ENCODE measurements at places on chromosomes 13 and 19. TPM values are rescaled to one million over a fixed set of nuclear protein-coding genes. Genes with fewer than 3 reads are reported as not detected.
A peak's percentile ranks its signal among the peaks of the same experiment; 100 is the strongest.

DNA sequence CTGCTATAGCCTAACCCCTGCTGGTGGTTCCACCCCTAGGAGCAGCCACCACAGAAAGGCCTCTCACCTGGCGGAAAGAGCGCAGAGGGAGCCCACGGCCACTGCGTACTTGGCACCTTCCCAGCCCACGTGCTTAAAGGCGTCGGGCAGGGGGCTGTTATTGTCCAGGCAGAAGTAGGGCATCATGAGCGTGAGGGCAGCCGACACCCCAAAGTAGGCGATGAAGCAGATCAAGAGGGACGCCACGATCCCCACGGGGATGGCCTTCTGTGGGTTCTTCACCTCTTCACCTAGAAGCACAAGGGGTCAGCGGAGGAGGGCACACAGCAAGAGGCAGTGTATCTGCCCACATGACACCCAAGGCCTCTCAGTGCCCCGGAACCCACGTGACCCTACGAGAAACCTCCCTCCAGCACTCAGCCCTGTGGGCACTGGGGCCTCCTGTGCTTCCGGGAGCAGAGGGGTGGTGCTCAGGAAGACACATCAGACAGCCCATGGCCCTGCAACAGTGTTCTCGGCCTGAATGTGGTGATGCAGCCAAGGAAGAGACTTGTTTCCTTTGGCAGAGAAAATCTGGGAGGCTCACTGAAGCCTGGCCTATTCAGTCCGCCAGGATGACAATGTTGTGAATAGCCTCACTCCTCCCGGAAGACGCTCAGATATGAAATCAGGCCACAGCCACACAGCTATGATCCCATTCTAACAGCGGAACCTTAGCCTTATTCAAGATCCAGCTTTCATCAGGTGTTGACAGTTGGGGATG is 72.1 kb downstream of the SLC7A1 start:
- H3K4me3 ChIP-seq = no peak overlapping the region
- H3K27ac ChIP-seq = no peak overlapping the region
- DNase-seq = no peak

GRCh38 chr13:50001287-50001686 is 4.4 kb downstream of the TRIM13 start:
- no peak for DNase-seq
- H3K36me3 ChIP-seq = no peaks in the 10 kb centered on the region
- peak overlapping the region; percentile 18 for H3K4me3 ChIP-seq
- H3K27ac ChIP-seq = peak overlapping the region; percentile 60
- peaks cover 72% of the 10 kb centered on the region for H3K4me1 ChIP-seq
- no peaks in the 10 kb centered on the region for H3K27me3 ChIP-seq

GRIN2D gene
- 0.68 TPM for total RNA-seq

ELAVL3 gene
- total RNA-seq = not detected

- H3K36me3 ChIP-seq = no peaks in the 10 kb centered on the region
- H3K27ac ChIP-seq = no peak overlapping the region
- peak overlapping the region; percentile 26 for H3K4me3 ChIP-seq
- no peak for DNase-seq
- peaks cover 7% of the 10 kb centered on the region for H3K4me1 ChIP-seq
- peaks cover 10% of the 10 kb centered on the region for H3K27me3 ChIP-seq
Observed at GRCh38 chr19:47446534-47447469, 24.9 kb downstream of the SLC8A2 start.

DNA sequence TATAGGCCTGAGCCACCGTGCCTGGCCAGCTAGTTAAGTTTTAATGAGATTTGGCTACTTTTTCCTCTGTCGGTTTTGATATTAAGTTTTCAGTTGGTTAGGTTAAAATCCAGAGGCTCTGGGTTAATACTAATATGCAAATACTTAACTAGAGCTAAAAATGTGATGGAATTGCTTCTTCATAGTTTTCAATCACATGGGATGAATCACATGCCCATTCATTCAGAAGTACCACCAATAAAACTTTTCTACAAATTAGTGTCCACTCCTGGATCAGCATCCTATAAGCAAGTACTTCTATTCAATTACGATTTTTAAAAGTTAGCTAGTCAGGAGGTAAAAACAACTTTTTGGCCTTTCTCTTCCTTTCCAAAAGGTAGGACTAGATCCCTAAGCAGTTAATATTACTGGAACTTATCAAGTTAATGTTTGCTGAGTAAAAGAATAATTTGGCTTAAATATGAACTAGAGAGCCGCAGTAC is 4.3 kb downstream of the SLC25A30 start:
- H3K36me3 ChIP-seq = no peaks in the 10 kb centered on the region
- no peaks in the 10 kb centered on the region for H3K27me3 ChIP-seq
- peak overlapping the region; percentile 83 for H3K27ac ChIP-seq
- DNase-seq = no peak
- H3K4me3 ChIP-seq = peak overlapping the region; percentile 72
- H3K4me1 ChIP-seq = peaks cover 30% of the 10 kb centered on the region

DNA sequence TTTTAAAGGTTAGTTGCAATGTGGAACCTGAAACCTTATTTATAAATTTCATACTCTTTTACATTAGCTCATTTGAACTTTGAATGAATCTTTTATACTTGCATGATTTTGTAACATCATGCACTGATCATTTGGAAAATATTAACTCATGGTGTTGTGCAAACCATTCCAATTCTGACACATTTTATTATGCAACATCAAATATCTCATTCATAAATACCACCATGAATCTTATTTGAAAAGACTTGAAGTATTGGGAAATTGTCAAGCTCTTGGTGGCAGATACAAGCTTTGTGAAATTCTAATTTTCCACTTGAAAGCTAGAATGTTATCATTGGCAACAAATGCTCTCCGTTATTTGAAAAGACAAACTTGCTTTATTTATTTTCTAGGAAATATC is 379.9 kb upstream of the PCDH20 start:
- no peaks in the 10 kb centered on the region for H3K4me1 ChIP-seq
- DNase-seq = no peak
- no peaks in the 10 kb centered on the region for H3K36me3 ChIP-seq

DNA sequence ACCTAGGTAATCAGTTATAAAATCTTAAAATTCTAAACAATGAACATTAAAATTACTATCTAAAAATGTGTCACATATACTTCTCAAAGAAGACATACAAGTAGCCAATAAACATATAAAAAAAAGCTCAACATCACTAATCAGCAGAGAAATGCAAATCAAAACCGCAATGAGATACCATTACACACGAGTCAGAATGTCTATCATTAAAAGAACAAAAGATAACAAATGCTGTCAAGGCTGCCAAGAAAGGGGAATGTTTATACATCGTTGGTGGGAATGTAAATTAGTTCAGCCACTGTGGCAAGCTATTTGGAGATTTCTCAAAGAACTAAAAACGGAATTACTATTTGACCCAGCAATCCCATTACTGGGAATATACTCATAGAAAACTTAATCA is 310.3 kb upstream of the EDNRB start:
- H3K27ac ChIP-seq = no peak overlapping the region
- no peak for DNase-seq
- no peaks in the 10 kb centered on the region for H3K4me1 ChIP-seq
- H3K4me3 ChIP-seq = no peak overlapping the region
- no peaks in the 10 kb centered on the region for H3K27me3 ChIP-seq
- H3K36me3 ChIP-seq = no peaks in the 10 kb centered on the region

- H3K36me3 ChIP-seq = peaks cover 7% of the 10 kb centered on the region
- DNase-seq = no peak
- no peak overlapping the region for H3K27ac ChIP-seq
- H3K4me3 ChIP-seq = peak overlapping the region; percentile 80
- H3K27me3 ChIP-seq = no peaks in the 10 kb centered on the region
Observed at GRCh38 chr19:51571599-51571998, 516 bp downstream of the ZNF175 start.

SEMA6B gene
- 3.4 TPM for total RNA-seq

LILRA2 gene
- total RNA-seq = 0.68 TPM

CPB2 gene
- total RNA-seq = not detected

FREM2 gene
- total RNA-seq = not detected

IL17D gene
- total RNA-seq = 10.3 TPM

DNA sequence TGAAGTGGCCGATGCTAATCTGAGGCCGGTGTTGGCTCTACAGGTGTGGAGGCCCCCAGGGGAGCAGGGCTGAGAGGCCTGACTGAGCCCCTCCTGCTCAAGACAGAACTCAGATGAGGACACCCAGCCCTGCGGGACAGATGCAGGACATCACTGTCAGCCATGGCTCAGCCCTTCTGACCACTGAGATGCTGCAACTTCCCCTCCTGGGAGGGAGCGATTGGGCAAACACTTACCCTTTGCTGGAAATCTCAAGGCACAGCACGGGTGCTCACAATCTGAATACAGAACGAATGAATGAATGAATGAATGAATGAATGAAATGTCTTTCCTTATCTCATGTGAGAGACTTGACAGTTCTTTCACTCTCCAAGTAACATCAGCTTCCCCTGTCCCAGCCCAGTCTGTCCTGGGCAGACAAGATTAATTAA is 3.5 kb upstream of the SIGLEC7 start:
- H3K36me3 ChIP-seq = no peaks in the 10 kb centered on the region
- no peak overlapping the region for H3K4me3 ChIP-seq
- DNase-seq = no peak
- no peaks in the 10 kb centered on the region for H3K4me1 ChIP-seq

DNA sequence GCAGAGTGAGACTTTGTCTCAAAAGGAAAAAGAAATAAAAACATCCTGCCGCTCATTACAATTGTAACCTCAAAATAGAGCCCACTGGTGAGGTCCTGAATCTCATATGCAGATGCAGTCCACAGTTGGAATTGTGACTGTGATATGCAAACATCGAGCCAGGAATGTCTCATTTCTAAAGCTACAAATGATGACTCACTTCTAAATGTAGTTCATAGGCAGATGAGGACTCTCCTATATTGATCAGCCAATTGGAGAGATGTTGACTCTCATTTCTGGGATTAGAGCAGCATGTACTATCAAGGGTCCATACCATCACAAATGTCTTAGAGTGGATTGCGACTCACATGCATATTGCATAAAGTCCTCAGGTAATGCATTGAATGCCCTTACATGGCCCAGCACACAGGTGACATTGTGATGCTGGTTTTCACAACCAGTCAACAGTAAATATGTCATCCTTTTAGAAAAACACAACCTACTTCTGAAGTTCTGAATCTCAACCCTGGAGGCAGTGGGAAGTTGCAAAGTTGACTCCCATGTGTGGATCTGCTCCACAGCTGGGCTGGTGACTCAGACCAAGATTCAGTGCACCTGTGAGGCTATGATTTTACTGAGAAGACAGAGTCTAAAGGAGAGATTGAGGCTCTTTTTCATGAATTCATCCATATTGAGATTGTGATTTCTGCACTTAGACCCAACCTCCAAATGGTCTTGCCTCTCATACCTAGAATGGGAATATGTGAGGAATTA is 16.9 kb upstream of the ZNF254 start:
- H3K4me1 ChIP-seq = no peaks in the 10 kb centered on the region
- no peak overlapping the region for H3K27ac ChIP-seq
- H3K4me3 ChIP-seq = no peak overlapping the region
- no peak for DNase-seq

- DNase-seq = no peak
- H3K36me3 ChIP-seq = no peaks in the 10 kb centered on the region
- no peaks in the 10 kb centered on the region for H3K27me3 ChIP-seq
- no peaks in the 10 kb centered on the region for H3K4me1 ChIP-seq
- H3K27ac ChIP-seq = no peak overlapping the region
- no peak overlapping the region for H3K4me3 ChIP-seq
Observed at GRCh38 chr13:26719356-26719945, 41.1 kb downstream of the GPR12 start.

- DNase-seq = no peak
- H3K27ac ChIP-seq = no peak overlapping the region
Observed at GRCh38 chr13:37074703-37075102, 15.2 kb upstream of the SUPT20H start.

DNA sequence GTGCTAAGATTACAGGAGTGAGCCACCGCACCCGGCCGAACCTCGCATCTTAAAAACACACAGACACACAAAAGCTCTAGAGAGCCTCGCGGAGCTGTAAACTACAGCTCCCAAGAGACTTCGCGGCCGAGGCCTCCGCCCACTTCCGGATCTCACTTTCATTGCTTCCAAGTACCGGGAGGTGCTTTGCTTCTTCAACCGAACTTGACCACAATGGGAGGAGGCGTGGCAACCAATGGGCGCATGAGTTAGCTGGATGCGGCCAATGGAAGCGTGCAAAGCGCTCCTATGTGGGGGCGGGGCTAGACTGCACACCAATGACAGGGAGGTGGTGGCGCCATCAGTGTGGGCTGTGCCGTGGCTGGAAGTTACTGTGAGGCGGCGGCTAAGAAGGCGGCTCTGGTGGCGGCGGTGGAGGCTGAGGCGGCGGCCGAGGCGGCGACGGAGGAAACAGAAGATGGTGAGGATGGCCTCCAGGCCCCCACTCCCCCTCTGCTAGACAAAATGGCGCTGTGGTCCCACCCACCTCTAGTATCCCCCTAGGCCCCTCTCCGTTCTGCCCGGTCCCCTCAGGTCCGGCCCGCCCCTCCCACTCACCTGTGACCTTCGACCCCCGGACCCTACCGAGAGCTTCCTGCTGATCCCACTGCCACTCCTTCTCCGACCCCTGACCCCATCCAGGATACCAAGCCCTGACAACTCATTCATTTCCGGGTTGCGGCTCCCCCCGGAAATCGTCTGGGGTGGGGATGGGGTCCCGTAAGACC is at the start of gene DDA1:
TSS of gene DDA1 (plus strand) at position 366 of the 767 bp plus-strand sequence. CDS start at position 458, 92 bp downstream.
- H3K4me3 ChIP-seq = peak within 1 kb of the TSS; percentile 91
- peaks cover 5% of the 10 kb centered on the region for H3K36me3 ChIP-seq
- peaks cover 28% of the 10 kb centered on the region for H3K4me1 ChIP-seq

GRCh38 chr19:42122691-42123607 is 9.3 kb downstream of the POU2F2 start:
- peaks cover 3% of the 10 kb centered on the region for H3K4me1 ChIP-seq
- no peak overlapping the region for H3K4me3 ChIP-seq
- H3K27me3 ChIP-seq = no peaks in the 10 kb centered on the region
- no peak overlapping the region for H3K27ac ChIP-seq
- H3K36me3 ChIP-seq = no peaks in the 10 kb centered on the region

S1PR4 gene
- total RNA-seq = 6.4 TPM

DNA sequence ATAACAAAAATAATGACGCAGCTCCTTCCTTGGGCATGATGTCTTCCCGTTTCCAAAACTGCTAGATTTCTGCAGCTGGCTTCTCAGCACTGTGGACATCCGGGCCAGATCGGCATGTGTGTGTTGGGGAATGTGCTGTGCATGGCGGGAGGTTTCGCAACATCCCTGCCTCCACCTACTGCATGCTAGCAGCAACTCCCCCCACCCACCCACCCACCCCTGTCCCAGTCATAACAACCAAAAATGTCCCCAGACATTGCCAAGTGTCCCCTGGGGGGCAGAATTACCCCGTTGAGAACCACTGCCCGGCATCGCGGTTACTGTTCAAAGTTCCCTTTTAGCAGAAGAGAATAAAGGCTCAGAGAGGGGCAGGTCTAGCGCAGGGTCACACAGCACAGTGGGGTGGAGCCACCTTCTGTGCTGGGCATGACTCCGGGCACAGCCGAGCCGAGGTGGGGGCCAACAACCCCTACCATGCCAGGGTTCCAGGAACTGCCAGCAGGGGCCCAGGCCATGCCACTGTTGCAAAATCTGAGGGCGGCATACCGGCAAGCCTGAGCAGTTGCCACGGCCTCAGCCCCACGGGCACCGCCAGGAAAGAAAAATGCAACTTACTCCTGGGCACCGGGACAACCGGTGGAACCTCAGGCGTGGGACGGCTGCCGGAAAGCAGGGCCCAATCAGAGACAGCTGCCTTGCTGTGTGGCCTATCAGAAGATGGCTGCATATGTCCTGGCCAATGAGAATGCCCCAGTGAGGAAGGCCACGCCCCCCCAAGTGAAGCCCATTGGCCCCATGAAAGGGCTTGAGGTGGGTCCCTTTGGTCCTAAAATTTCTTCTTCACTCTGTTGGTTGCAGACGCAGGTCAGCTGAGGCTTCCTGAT is 22.5 kb upstream of the NFIC start:
- no peaks in the 10 kb centered on the region for H3K36me3 ChIP-seq
- peak; percentile 85 for DNase-seq
- peak overlapping the region; percentile 49 for H3K4me3 ChIP-seq
- peaks cover 20% of the 10 kb centered on the region for H3K4me1 ChIP-seq

Data from thoracic aorta (tissue), 2 donors.